ENCODE measurements at places on chromosomes 1 and 21.

GRCh38 chr1:2501041-2501819, 25.1 kb downstream of the PLCH2 start:
- DNase-seq = no peak

- DNase-seq = no peak
Observed at GRCh38 chr1:42177541-42177981, 13.0 kb upstream of the GUCA2A start.

DNA sequence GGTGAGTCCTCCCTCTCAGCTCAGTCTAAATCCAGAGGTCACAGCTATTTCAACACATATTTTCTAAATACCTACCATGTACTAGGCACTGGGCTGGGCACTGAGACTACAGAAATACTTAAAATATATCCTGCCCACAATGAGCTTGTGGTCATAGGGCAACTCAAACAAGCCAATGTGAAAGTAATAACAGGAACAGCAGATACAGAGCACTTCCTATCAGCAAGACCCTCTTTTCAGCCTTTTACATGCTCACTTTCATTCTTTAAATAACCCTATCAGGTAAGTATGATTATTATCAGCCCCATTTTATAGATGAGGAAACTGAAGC, 71.9 kb downstream of the CD34 start:
- no peak for DNase-seq

DNA sequence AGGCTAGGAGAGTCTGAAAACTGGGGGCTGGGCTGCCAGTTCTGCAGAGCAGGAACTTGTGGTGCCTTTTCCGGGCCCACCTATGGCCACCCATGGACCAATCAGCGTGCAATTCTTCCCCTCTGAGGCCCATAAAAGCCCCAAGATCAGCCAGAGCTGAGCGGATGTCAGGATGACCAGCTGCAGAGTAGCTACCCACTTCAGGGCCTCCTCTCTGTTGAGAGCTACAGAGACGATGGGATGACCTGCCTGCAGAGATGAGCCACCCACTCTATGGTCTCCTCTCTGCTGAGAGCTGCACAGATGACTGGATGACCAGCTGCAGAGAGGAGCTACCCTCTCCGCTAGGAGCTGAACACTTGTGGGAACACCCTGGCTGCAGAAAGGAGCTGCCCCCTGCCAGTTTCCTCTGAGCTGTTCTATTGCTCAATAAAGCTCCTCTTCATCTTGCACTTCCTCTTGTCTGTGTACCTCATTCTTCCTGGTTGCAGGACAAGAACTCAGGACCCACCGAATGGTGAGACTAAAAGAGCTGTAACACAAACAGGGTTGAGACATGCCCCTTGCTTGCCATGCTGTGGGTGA, 12.8 kb upstream of the AADACL4 start:
- DNase-seq = no peak

GRCh38 chr1:164760569-164760968, 201.6 kb downstream of the PBX1 start:
- no peak for DNase-seq

DNA sequence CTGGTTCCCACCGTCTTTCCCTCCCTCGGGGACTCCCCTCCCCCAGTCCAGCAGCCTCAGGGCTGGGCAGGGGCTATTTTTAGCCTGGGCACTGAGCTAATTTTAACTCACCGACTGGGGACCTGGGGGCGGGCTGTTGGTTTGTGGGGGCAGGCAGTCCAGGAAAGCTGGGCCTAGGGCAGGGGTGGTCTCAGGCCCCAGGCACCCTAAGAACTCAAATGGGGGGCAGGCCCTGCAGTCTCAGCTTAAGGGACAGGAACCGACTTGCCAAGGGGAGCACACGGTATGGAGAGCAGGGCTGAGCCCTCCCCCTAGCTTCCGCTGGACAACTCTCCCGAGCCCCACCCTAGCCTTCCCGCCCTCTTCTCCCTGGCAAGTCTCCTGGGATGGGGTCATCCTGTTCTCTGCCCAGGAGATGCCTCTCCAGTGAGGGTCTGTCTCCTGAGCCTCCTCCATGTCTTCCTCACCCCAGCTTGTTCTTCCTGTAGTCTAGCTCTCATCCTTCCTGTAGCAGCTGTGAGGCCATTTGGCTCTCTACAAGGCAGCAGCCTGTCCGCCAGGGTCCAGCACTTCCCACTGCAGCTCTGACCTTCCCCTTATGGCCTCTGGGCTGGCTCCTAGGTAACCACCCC, 10.1 kb downstream of the MEF2D start:
- no peak for DNase-seq

GRCh38 chr1:170735366-170736263, 71.7 kb downstream of the PRRX1 start:
- DNase-seq = no peak

GRCh38 chr1:86515597-86515996, 31.3 kb upstream of the CLCA4 start:
- no peak for DNase-seq

DNA sequence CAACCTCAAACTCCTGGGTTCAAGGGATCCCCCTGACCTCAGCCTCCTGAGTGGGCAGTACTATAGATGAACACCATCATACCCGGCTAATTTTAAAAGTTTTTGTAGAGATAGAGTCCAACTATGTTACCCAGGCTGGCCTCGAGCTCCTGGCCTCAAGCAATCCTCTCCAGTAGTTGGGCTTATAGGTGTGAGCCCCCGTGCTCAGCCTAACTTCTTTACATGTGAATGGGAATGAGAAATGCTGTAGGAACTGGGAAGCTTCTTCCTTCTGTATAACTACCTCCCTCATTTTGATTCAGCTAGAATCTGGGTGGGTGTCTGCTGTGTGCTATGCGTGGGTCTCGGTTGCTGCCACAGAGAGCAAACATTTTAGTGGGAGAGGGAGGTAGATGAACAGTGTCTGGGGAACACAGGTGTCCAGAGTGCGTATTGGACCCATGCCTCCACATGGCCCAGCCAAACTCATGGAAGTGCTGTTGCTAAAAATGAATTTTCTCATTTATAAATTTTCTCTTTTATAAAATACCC, 150.6 kb downstream of the NOS1AP start:
- no peak for DNase-seq

GRCh38 chr1:37040261-37040660, 5.9 kb upstream of the GRIK3 start:
- no peak for DNase-seq

DNA sequence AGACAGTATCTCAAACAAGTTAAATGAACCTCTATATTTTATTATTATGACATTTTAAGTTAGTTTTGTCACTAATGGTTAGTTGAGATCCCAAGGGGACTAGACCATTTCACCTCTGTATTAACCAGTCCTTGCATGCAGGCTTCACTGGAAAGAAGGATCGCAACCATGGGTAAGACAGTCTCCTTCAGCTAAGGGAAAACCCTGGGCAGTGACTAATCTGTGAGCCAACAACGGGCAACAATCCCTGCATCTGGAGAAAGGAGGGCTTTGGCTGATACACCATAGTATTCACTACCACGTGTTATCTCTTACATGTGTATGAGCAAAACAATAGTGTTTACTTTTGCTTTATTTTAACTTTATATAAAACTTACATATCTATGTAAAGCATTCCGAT, 708.8 kb upstream of the CHRM3 start:
- no peak for DNase-seq

- no peak for DNase-seq
Observed at GRCh38 chr1:200369131-200369530, 40.7 kb downstream of the ZNF281 start.

DNA sequence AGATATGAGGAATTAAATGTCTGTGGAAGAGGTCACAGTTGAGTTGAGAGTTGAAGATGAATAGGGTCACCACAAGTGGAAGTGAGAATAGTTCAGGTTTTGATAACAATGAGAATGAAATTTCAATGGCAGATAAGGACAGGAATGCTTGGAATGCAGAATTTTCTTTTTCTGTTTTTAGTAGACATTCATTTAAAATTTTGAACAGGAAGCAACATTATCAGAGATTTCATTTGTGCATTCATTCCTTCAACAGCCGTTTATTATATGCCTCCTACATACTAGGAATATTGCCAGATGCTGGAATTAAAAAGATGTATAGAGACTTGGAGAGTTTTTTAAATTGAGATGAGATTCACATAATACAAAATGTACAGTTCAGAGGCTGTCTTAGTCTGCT, 126.8 kb downstream of the ITSN1 start:
- no peak for DNase-seq

DNA sequence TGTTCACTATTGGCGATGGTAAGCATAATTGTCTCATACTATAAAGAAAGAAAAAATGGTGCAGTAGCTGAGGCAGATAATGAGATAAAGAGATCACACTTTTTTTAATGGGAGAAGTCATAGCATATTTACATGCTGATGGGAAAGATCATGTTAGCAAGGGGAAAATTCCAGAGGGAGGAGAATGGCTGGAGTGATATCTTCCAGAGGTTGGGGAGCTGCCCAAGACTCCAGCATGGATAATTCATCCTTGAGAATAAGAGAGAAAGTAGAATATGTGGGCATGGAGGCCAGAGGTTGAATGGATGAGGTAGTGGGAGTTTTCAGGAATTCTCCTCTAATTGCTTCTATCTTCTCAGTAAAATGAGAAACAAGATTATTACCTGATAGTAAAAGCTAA, 45.8 kb upstream of the RGS1 start:
- DNase-seq = no peak

DNA sequence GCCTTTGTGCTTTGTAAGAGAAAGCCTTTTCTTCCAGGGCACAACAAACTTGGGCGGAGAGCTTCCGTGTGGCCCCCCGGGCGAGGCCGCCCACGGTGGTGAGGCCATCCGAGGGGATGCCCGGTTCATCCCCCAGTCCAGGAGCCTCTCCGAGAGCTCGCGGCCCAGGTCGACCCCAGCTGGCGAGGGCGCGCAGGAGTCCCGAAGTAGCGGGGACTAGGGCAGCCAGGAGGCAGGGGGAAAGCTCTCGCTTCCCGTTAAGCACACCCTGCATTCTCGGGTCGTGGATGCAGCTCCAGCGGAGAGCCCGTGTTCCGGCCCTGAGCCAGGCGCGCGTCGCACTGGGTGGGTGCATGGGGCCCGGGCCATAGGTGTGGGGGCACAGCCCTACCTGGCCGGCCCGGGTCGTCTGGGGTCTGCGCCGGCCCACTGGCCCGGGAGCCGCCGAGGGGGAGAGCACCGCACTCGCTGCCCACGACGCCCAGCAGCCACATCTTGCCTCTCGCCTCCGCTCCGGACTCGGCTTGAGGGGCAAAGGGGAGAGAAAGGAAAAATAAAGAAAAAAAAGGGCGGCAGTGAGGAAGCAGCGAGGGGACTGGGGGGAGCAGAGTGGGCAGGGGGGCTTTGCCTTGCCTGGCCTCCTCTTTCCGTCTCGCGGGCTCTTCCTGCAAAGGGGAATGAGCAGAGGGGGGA, 1.8 kb downstream of the RNF220 start:
- DNase-seq = no peak
